Activated CD4-positive, alpha-beta T cell treated with anti-CD3 and anti-CD28 coated beads, Interleukin-10, Interleukin-2, amounts not matched to agents 100 ng/mL and 50 ng/mL, durations not matched to agents 16 hours and 8 hours (primary cell): ENCODE measurements at places on chromosomes 6 and 20.
A peak's percentile ranks its signal among the peaks of the same experiment; 100 is the strongest.

- DNase-seq = no peak
Measured at GRCh38 chr6:4105980-4106536, 27.1 kb upstream of the FAM217A start.

- no peak for DNase-seq
Measured at GRCh38 chr6:7624796-7625710, 35.1 kb downstream of the SNRNP48 start.

DNA sequence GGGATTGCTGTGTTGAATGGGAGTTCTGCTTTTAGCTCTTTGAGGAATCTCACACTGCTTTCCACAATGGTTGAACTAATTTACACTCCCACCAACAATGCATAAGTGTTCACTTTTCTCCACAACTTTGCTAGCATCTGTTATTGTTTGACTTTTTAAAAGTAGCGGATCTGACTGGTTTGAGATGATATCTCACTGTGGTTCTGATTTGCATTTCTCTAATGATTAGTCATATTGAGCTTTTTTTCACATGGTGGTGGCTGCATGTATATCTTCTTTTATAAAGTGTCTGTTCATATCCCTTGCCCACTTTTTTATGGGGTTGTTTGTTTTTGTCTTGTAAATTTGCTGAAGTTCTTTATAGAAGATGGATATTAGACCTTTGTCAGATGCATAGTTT, 588.3 kb upstream of the ADGRB3 start:
- no peak for DNase-seq

GRCh38 chr20:31587545-31588389, 17.3 kb upstream of the ID1 start:
- DNase-seq = no peak

DNA sequence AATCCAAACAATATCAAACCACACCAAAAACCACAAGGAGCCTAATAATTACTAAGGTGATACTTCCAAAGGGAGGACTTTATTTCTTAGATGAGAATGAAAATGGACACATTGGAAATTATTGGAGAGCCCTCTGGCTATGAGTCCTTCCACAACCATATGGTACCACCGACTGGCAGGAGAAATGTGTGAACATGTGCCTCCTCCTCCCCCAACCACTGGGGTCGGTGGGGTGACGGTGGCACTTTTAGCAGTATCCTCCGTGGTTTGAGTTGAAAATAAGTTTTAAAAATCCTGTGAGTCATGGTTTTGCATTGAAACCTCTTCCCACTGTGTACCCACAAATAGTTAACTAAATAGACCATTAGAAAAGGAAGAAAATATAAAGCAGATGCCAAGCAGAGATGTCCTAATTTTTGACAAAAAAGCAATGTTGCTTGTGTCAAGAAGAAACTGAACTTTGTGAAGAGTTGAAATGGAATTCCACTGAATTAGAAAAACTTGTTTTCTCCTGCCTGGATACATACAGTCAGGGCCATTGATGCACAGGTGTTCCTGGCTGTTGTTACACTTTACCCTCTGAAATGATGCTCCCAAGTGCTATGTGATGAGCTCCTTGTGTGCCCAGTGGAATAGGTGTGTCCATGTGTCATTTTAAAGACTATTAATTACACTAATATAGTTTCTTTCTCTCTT, 3.2 kb downstream of the EDN1 start:
- no peak for DNase-seq

DNA sequence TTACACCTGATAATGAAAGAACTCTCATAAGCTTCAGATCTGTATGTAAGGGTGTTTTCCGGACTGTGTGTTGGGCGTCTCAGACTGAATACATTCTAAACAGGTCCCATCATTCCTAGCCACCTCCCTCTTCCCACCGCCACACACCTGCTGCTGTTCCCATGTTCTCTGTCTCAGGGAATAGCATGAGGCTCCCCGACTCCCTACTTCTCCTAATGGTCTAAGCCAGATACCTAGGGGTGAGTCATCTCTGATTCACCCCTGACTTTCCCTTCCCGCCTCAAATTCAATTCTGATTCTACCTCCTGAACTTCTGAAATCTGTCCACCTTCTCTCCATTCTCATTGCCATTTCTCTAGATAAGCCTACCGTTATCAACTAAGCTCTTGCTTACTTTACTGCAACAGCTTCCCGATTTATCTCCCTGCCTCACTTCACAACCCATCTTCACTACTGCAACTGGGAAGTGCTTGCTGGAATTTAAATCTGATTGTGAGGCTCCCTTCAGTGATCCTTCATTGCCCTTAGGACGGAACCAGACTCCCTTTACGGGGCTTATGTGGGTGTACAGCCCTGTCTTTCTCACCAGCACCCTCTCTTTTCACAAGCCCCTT, 1.6 kb downstream of the TMEM14A start:
- no peak for DNase-seq

GRCh38 chr6:149864578-149865535, 698 bp upstream of the LRP11 start:
- DNase-seq = peak; percentile 62

GRCh38 chr6:131213501-131213990, 78.3 kb downstream of the AKAP7 start:
- DNase-seq = no peak

DNA sequence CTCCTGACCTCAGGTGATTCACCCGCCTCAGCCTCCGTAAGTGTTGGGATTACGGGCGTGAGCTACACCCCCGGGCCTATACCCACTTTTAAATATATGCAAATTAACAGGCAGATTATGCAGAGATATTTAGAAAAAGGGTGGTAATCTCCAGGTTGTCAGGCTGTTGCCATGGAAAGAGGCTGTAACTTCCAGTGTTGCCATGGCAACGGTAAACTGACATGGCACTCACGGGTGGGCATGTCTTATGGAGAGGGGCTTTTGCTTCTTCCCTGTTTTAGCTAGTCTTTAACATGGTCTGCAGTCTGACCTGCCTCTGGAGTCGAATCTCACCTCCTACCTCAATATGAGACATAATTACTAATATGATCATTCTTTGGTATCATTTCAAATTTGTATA, 44.9 kb downstream of the ZNF334 start:
- DNase-seq = no peak

- DNase-seq = no peak
Measured at GRCh38 chr6:136306466-136306865, 16.8 kb upstream of the BCLAF1 start.

- DNase-seq = no peak
Measured at GRCh38 chr6:50998905-50999304, 180.2 kb downstream of the TFAP2B start.

GRCh38 chr20:63496596-63497120, 2.2 kb downstream of the EEF1A2 start:
- DNase-seq = no peak

- peak; percentile 24 for DNase-seq
Measured at GRCh38 chr6:106315765-106316374, 9.7 kb downstream of the ATG5 start.

GRCh38 chr6:11307226-11307625, 74.8 kb upstream of the NEDD9 start:
- peak; percentile 16 for DNase-seq

DNA sequence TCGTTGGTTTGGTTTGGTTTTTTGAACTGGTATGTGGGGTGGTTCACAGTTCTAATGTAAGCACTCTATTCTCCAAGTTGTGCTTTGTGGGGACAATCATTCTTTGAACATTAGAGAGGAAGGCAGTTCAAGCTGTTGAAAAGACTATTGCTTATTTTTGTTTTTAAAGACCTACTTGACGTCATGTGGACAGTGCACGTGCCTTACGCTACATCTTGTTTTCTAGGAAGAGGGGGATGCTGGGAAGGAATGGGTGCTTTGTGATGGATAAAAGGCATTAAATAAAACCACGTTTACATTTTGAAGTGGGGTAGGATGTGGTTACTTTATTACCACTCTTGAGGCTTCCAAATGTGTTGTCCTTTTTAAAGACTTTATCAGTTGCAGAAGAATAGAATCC, 168.0 kb downstream of the ZMYND8 start:
- DNase-seq = no peak

GRCh38 chr20:55329108-55329507, 676.2 kb downstream of the CBLN4 start:
- no peak for DNase-seq

DNA sequence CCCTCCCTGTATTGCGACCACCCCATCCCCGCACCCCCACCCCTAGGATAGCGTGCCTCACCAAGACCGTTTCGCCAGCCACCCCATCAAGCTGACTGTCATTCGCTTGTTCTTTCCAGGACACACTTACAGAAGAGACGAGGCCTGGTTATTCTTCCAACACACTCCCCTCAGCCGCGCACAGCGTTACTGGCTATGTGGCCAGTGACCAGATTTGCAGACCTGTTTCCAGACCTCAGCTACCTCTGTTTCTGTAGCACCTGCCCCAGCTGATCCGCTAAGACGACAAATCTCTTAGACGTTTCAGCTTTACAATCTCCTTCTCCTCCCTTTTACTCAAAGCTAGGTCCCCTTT, 26.1 kb downstream of the HLA-F start:
- no peak for DNase-seq

DNA sequence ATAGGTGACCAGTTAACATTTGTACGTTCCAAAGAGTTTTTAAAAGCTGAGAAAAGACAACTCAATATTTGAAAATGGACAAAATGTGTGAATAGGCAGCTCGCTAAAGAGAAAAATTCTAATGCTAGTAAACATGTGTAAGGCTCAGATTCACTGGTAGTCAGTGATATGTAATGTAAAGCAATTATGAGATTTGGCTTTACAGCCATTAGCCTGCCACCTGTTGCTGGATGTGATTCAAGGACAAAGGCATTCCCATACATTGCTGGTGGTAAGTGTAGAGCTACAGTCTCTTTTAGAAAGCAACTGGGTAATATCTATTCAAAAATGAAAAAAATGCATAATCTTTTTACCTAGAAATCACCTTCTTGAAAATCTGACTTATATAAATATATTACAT, 114.3 kb downstream of the COL19A1 start:
- DNase-seq = no peak

- DNase-seq = no peak
Measured at GRCh38 chr6:37668251-37668650, 29.4 kb downstream of the MDGA1 start.

DNA sequence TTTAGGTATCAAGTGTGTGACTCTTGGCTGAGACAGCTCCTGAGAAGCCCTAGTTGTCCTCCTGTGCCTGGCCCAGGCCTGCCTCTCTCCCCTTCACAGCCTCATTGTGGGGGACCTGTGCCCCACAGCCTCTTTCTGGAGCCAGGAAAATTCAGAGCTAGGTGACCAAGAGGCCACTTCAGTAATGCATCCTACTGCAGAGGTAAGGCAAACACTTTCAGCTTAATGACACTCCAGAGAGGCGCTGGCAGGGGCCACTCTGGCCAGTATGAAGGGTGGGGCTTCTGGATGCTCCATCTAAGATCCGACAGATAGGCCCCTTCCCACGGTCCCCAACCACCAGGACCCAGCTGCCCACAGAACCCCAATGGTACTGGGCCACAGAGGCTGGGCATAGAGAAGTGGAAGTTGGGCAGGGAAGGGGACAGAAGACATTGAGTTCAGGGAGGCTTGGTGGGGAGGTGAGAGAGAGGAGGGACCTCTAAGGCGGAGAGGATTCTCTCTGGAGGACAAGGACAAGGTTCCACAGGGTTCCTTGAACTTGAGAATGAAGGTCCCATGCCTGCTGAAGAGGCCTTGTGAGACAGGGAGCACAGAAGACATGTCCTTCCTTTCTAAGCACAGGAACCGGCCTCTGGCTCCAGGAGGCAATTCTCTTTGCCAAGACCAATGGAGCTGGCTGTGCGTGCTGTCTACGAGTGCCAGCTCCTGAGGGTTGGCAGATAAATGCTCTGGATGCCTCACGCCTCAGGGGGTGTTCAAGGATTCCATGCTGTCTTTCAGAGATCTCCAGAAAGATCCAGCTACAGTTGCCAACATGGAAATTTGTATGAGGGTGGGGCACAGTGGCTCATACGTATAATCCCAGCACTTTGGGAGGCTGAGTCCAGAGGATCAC, 46.4 kb upstream of the TGM2 start:
- DNase-seq = no peak

DNA sequence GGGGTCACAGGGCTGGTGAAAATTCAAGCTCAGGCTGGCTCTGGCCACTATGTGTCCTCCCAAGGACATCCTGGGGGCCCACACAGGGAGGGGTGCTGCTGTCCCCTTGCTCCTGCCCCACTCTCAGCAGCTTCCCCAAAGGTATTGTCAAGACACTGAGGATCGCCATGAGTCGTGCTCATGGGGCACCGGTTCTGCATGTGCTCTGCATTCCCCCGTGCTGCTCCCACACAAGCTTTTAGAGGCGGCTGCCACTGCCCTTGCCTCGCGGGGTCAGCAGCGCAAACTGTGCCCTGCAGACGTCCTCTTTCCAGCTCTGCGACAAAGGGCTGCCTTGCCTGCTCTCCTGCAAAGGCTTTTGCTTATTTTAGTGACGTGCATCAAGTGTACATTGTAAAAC, 179.8 kb downstream of the ERMARD start:
- DNase-seq = no peak

DNA sequence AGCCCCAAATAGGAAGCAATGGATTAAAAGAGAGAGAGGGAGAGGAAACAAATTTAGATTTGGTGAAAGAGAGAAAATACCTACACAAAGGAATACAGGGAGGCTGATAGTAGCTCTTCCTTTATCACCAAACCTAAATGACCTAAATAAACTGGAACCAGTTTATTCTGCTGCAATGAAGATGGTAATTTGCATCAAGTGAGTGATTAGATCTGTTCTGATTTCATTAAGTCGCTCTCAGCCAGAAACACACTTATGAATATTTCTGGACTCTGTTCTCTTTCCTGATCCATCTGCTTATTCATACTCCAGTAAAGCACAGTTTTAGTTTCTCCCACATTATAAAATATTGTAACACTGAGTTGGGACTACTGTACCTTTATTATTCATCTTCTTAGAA, 83.4 kb upstream of the BMP5 start:
- DNase-seq = no peak

GRCh38 chr6:146301764-146302163, 241.9 kb upstream of the RAB32 start:
- DNase-seq = no peak

GRCh38 chr6:13927203-13927602, 2.5 kb downstream of the RNF182 start:
- DNase-seq = no peak

DNA sequence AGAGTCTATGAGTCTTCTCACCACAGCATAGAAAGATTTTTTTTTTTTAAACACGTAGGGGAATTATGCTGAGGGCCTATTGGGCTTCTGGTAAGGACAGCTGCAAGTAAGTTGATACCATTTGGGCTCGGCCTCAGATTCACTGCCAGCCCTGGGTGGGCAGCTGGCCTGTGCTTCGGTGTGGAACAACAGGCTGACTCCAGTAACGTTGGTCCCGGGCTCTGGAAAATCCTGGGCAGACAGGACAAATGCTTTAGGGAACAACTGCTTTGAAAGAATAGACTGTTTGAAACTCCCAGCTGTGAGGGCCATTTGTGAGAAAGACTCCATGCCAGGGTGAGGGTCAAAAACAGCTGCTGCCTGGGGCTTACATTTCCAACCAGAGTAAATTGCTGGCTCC, 366.5 kb downstream of the QKI start:
- DNase-seq = no peak

- peak; percentile 82 for DNase-seq
Measured at GRCh38 chr20:25223179-25223661, 24.7 kb upstream of the PYGB start.

GRCh38 chr20:16106191-16106849, 466.9 kb downstream of the KIF16B start:
- no peak for DNase-seq
